ENCODE measurements at places on chromosomes 6 and 20.

DNA sequence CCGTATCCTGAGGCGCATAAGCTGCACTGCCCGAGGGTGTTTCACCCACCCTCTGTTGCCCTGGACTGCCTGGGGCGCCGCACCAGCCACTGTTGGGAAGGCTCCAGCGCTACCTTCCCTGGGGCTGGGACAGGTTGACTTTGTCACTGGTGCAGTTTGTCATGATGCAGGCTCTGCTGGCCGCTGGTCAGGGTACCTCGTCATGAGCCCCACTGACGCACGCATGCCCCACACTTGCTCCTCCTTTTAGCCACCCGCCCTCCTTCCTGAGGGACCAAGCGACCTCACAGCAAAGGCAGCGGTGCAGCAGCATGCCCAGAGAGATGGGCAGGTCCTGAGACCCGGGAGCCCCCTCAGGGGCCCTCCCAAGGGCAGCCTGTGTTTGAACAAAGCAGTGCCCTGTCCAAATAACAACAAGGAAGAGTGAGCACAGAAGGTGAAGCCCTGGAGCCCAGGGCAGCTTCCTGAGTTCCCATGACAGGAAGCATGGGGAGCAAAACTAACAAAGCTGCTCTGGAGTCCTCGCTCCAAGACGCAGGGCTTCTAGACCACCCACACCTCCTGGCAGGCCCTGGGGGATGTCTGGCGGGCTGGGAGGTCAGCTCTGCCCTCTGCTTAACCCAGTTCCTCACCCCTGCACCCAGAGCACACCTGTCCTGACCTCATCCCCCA lies 50.1 kb upstream of the SMOC2 start:
- DNase-seq, result no peak

- no peak for DNase-seq
Observed at GRCh38 chr6:140370976-140371870, 996.8 kb upstream of the CITED2 start.

GRCh38 chr6:150999576-150999975 lies 134.1 kb downstream of the MTHFD1L start:
- no peak for DNase-seq

DNA sequence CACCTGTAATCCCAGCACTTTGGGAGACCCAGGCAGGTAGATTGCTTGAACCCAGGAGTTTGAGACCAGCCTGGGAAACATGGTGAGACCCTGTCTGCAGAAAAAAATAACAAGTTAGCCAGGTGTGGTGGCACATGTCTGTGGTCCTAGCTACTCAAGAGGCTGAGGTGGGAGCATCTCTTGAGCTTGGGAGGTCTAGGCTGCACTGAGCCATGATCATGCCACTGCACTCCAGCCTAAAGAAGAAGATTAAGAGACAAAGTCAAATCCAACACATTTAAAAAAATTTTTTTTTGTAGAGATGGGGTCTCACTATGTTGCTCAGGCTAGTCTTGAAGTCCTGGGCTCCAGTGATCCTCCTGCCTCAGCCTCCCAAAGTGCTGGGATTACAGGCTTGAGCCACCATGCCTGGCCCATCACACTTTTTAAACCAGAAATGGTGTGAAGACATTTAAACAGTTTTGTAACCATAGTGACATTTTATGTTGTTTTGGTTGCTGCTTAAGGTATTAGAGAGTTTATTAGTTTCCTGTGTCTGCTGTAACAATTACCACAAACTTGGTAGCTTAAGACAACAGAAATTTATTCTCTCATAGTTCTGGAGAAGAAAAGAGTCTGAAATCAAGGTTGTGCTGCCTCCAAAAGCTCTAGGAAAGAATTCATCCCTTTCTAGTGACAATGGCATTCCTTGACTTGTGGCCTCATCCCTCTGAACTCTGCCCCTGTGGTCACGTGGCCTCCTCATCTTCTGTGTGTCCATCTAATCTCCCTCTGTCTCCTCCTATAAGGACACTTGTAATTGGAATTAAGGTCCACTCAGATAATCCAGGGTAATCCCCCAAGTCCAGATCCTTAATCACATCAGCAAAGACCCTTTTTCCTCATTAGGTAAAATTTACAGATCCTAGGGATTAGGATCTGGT lies 104.6 kb upstream of the TNFAIP3 start:
- DNase-seq, result no peak

DNA sequence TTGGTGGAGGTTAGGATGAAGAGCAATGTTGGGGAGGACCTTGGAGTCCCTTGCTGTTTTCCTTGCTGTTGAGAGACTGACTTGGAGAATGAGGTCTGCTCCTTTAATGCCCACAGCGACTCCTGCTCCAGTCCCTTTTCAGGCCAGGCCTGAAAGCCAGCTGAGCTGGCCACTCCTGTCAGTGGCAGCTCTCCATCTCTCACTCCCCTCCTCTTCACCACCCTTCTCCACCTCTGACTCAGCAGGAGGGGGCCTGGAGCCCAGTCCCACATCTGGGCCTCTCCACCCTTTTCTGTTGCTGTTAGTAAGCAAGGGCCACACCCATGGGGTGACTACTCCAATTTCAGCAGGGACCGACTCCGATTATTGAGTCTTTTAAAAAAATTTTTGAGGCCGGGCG lies 2.2 kb downstream of the SNX21 start:
- DNase-seq, result no peak

- no peak for DNase-seq
Observed at GRCh38 chr6:75528423-75528822, 34.8 kb upstream of the FILIP1 start.

DNA sequence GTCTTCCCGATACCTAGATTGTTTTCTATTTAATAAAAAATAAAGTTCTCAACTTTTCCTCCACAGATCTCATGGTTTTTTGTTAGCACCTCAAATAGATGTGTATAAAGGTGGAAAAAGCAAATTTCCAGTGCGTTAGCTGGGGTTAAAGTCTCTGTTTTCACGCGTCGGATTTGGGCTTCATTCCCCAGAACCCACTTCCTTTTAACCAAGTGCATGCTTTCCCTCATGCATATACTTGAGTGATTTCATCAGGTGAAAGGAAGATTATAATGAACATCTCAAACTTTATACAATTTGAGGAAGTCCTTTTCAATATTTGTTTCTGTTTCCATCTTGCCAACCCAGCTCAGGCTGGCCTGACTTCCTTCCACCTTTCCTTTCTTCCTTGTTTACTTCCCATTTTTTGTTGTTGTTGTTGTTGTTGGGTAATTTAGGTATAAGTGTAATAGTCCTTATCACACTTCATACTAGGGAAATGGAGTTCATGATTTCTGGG lies 43.9 kb upstream of the GGTLC1 start:
- no peak for DNase-seq
